ENCODE measurements at places on chromosomes 3 and 15.

DNA sequence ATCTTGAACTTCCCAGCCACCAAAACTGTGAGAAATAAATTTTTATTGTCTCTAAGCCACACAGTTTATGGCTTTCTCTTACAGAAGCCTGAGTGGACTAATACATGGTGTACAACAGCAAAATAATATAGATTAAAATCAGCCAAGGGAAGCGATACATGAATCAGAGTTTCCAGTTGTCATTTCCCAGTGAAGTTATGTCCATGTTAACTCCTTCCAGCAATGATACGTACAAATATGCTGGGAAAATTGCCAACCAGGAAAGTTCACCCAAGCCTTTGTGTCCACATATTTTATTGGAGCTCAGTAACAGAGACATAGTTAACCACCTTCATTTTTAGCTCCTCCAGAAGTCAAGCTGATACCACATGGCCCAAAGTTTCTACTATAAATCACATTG is 280.9 kb upstream of the KCNMB2 start:
- no peak for DNase-seq

DNA sequence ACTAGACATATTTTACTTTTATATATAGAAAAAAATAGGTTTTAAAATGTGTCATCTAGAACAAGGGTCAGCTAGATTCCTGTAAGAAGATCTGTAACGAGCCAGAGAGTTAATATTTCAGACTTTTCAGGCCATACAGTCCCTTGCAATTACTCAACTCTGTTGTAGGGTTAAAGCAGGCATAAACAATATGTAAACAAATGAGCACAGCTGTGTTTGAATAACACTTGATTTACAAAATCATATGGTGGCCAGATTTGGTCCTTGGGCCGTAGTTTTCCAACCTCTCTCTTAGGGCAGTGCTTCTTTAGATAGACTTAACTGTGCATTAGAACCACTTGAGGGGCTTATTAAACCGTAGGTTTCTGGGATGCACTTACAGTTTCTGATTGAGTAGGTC is 19.6 kb downstream of the LRRC57 start:
- DNase-seq, result no peak

DNA sequence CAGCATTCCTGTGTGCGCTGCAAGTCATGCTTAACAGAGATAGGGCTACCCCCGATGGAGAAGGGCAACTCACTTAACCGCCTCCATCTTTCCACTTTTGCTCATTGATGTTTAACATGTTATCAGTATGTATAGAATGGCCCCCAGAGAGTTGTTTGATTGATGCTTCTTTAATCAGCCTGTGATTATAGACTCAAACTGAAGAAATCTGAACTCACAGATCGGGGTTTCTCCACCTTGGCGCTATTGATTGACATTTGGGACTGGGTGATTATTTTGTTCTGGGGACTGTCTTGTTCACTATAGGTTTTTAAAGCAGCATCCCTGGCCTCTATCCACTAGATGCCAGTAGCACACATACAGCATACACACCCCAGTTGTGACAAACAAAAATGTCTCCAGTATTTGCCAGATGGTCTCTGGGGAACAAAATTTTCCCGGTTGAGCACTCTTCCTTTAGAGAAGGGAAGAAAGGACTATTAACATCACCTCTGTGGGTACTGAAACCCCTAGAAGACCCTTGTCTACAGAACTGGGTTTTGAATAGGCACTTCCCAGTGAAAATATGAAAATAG is 54.4 kb downstream of the LARS2 start:
- DNase-seq, result no peak

DNA sequence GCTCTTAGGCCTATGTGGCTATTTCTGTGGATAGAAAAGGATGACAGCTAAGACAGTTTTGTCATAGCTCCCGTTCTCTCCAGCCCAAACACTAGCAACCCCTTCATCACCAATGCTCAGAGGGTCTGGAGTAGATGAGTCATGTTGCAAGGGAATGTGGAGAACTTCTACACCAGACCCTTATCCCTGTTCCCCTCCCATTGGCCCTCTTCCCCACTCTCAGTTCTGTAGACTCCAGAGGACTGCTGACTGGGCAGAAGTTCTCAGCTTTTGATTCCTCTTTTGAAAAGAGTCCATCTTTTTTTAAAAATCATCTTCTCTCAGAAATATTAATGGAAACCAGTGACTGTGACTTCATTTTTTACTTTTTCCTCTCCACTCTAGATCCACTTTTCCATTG is 2.4 kb upstream of the MYZAP start:
- no peak for DNase-seq

DNA sequence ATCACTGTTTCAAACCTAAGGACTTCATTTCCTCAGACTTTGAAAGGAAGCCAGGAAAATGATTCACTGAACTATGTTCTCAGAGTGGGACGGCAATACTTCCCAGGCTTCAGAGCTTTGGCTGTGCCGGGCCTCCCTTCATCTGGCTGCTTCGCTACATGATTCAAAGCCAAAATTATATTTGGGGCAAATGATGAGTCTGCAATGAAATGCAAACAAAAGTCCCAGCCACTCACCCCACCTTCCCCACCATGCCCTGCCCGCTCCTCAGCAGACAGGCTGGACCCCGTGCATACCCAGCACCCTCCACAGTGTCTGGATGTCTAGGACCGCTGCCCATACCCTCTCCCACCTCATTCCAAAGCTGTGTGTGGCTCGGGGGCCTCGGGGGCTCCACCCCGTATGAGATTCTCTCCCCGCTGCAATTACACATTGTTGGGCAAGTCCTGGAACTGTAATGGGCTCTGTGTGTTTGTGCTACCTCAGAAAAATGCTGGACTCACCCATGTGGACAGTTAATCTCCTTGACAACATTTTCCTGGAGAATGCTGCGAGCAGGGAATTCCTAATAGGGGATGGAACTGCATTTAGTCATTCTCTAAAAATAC is 32.2 kb downstream of the ATP10A start:
- no peak for DNase-seq

DNA sequence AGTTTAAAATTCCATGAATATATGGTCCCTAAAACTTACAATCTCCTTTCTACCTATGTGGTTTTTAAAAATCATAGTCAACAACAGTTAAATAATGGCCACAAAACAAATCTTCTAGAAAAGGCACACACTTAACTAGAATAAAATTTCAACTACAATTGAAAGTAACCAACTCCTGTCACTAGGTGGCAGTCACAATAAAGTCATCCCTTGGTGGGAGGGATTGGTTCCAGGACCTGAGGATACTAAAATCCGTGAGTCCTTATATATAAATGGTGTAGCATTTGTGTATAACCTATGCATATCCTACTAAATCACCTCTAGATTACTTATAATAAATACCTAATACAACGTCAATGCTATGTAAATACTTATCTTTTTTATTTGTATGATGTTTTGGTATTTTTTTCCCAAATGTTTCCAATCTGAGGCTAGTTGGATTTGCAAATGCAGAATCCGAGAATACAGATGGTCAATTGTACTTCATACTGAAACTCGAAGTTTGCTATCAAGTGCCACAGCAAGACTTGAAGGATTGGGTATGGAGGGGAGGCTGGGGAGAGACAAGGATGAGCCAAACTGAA is 172.6 kb downstream of the FMN1 start:
- DNase-seq, result no peak

DNA sequence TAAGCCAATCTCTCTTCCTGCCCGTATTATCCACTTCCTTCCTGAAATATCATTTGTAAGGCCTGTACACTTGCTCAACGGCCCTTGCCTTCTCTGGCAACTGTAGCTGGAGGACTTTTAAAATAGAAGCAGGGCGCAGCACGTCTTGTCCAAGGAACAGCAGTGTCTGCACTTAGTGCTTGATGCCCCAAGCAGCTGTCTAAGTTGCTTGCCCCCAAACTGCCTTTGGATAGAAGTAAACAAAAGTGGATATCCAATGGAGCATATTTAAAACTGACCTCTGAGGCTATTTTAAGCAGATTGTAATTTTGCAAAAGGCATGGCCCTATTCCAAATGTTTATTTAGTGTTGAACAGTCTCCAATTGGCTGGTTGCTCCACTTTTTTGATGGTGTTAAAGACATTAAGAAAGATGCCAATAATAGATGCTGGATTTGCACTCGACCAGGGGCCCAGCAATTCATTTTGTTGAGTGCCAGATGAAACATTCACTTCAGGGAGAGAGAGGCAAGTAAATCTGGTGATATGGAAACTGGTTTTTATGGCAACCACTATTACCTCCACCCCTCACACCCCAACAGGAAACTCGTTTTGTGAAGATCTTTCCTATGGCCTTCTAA is 526.8 kb upstream of the TBL1XR1 start:
- DNase-seq, result no peak

DNA sequence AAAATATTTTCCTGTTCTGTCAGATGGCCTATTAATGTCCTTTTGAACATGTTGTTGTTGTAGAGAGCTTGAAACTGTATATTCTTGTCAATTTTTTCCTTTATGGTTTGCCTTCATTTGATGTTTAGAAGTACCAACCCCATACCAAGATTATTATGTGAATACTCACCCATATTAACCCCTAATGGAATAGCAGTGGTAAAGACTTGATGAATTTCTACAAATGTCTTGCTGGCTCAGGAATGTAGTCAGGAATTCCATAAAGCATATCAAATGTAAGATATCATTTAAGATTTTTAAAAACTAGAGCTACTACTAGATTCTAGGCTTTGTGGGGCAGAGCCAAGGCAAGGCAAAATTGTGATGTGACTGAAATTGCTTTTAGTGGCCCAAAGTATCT is 30.0 kb downstream of the MYO5A start:
- no peak for DNase-seq

DNA sequence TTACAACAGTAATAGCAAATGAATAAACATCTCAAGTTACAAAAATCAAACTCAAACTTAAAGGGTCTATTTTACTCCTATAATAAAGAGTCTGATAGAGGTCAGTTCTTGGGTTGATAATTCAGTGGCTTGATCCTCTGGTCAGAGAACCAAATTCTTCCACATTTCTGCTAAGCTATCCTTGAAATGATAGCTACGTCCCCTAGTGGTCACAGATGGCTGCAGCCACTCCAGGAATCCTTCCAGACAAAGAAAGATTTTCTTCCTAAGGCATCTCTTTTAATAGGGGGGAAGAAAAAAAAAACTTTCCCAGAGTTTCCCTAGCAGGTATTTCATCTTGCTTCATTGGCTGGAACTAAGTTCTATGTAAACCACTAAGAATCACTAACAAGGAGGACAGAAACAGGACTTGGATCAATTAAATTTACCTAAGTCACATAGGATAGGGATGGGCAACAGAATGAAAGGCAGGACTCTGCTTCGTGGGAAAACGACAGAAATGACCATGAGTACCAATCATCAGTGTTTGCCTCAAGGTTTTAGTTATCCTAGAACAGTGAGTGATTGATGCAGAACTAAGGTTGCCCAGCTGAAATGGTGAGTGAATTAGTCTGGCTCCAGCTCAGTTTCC is 160.7 kb downstream of the STAC start:
- DNase-seq, result no peak

DNA sequence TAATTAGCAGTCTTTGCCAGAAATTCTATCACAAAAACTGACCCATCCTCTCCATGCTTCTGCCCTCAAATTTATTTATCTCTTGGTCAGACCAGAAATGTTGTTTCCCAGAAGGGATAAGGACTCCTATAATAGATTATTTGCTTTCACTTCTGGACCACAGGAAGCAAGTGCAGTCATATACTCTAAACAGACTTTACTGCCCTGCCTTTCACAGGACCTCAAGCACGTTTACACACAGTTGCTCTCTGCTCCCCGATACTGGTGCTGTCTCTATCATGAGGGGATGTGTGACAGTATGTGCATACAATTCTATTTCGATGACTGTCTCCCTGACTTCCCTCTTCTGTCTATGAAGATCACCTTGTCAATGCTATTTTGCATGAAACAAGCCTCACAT is 205.5 kb upstream of the TGFBR2 start:
- DNase-seq, result no peak

- no peak for DNase-seq
Measured at GRCh38 chr15:98187549-98187948, 227.0 kb downstream of the ARRDC4 start.

GRCh38 chr15:67340630-67341029 is 86.0 kb downstream of the IQCH start:
- DNase-seq, result no peak

DNA sequence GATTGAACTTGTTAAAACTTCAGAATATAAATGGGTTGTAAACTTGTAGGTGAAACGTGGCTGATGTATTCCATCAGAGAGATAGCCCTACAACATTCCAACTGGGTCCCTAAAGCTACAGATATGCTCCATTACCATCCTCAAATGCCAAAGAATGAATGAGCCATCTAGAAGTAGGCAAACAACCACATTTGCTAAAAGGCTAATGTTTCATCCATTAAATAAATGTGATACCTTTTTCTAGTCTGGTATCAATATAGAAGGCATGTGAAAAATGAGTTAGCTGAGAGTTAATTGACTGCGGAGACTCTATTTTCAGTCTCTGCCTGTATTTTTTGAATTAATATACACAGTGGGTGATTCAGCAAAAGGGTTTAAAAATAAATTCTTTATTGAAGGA is 203.8 kb downstream of the RBMS3 start:
- DNase-seq, result no peak

- no peak for DNase-seq
Measured at GRCh38 chr15:41161336-41161735, 45.3 kb upstream of the INO80 start.

DNA sequence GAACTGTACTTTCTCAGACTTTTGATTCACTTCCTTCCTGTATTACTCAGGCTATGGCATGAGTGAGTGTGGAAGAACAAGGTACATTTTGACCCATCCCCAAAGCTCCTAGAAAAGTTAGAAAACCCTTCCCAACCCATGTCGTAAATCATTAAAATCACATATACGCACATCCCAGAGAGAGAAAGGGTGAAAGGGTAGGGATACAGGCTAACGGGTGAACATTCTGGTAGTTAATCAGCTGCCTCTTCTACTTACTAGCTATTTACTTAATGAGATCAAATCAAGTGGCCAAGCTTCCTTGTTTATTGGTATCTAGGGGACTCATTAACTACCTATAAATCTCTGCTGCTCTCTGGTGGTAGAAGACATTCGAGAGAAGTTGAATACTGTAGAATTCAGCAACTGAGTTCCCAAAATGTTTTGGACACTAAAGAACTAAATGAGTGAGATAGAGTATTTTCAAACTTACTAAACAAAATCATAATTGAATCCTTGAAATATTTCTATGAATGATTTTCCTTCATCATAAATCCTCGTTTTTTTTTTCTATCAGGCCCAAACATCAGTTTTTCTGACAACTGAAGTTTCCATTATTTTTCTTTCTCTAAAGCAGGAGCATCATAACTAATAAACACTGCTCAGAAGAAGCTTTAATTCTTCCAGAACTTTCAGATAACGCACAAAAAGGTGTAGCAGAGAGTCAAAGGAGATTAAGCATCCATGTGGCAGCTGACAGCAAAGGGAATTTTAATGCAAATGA is 124.2 kb downstream of the IMPG2 start:
- no peak for DNase-seq

DNA sequence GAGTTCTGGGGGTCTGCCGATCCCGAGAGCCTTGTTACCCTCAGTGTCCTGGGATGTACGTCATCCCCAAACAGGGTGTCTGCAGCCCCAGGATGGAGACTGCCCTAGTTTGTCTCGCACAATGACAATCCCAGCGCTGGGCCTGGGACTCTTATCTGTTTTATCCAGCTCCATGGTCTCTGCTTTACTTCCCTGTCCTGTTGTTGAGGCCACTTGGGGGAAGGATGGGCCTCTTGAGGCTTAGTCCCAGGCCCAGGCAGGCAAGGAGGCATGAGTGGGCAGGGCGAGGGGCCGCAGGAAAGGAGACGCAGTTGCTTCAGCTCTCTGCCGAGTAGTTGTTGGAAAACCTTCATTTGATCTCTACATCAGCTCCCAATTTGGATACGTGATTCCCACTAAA is 17.4 kb downstream of the SMAD6 start:
- DNase-seq, result no peak

GRCh38 chr3:87318617-87319021 is 42.2 kb upstream of the POU1F1 start:
- no peak for DNase-seq

Data from CD8-positive, alpha-beta memory T cell (primary cell).